Vagina (tissue), 2 donors: ENCODE measurements at places on chromosomes 4 and X. TPM values are rescaled to one million over a fixed set of nuclear protein-coding genes. Genes with fewer than 3 reads are reported as not detected.

GRCh38 chrX:54066841-54067240 is 22.6 kb upstream of the PHF8 start:
- no peak overlapping the region for H3K27ac ChIP-seq
- no peaks in the 10 kb centered on the region for H3K36me3 ChIP-seq
- H3K27me3 ChIP-seq = no peaks in the 10 kb centered on the region
- H3K4me1 ChIP-seq = no peaks in the 10 kb centered on the region

DNA sequence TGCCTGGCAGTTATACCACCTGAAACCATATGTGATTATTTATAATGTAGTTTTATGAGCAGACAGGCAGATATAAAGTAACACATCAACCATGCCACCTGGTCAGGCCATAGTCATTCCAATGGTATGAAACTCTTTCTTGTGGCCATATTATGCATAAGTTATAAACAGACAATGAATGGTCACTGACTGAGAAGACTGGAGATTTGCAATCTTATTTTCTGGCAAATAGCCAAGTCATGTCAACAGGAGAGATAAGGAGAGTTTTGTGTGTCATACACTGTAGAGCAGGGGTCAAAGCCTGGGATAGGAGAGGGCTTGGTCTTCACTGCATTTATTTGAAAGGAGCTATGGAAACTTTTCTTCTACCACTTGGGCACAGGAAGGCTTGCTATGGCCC is 29.5 kb downstream of the SORBS2 start:
- H3K4me1 ChIP-seq = no peaks in the 10 kb centered on the region
- no peak overlapping the region for H3K4me3 ChIP-seq

- H3K4me3 ChIP-seq = no peak overlapping the region
- no peaks in the 10 kb centered on the region for H3K36me3 ChIP-seq
- no peak overlapping the region for H3K27ac ChIP-seq
- H3K4me1 ChIP-seq = no peaks in the 10 kb centered on the region
- no peak for DNase-seq
Observed at GRCh38 chr4:74189331-74190043, 31.6 kb downstream of the MTHFD2L start.

DNA sequence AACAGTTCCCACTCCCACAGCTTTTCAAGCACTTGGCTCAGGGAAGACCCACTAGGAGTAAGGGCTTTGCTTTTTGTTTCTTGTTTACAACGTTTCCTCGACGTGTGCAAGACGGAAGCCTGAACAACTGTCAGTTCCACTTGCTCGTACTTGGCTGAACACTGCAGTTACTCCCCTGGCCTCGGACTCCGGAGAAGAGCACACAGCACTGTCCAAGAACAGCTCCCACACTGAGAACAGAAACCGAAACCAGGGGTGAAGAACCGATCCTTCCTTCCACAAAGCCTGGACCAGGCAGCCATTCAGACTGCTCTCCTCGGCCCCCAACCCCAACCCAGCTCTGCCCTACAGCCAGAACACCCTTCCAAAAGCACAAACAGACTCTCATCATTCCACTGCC is 25.5 kb downstream of the IRF2 start:
- peak overlapping the region; percentile 82 for H3K27ac ChIP-seq
- peak overlapping the region; percentile 34 for H3K4me3 ChIP-seq

GRCh38 chr4:83852085-83852451 is 316.2 kb downstream of the GPAT3 start:
- no peaks in the 10 kb centered on the region for H3K4me1 ChIP-seq
- H3K27ac ChIP-seq = no peak overlapping the region

DNA sequence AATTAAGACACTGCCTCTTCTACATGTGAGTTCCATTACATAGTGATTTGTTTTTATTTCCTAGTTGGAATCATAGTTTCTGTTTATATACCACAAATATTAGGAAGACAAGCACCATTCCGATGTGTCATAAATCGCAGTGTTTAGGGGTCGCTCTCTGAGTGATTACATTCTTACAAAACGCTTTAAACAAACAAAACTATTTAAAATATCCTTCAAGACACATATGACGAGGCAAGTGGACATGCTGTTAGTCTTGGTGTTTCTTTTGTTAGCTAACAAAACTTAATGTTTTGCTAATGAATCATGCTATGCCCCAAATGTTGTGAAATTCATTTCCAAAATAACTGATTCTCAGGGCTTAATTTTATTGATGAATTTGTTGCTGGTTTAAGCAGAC is 1219.3 kb upstream of the PRKX start:
- H3K36me3 ChIP-seq = no peaks in the 10 kb centered on the region
- H3K4me3 ChIP-seq = no peak overlapping the region
- H3K27ac ChIP-seq = no peak overlapping the region
- H3K27me3 ChIP-seq = no peaks in the 10 kb centered on the region

DNA sequence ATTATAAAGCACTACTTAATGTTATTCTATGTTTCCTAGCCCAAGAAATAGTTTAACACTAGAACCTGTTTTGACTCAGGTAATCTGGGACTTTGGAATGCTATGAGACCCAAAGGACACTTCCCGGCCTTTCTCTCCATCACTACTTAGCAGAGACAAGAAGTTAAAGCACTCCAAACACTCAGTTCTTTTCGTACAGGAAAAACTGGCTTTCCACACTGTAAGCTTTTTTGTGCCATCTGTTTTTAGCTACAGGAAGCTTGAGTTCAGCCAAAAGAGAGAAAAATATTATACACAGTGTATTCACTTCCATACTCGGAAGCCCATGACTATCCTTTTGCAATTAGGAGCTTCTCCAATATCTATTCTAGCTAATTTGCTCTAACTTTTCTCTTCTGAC is 7.9 kb upstream of the FGF13 start:
- no peak overlapping the region for H3K27ac ChIP-seq
- H3K27me3 ChIP-seq = no peaks in the 10 kb centered on the region
- no peak overlapping the region for H3K4me3 ChIP-seq
- no peaks in the 10 kb centered on the region for H3K4me1 ChIP-seq
- H3K36me3 ChIP-seq = no peaks in the 10 kb centered on the region
- DNase-seq = no peak

GRCh38 chr4:107997794-107998193 is 8.1 kb downstream of the HADH start:
- no peak for DNase-seq
- H3K27ac ChIP-seq = peak overlapping the region; percentile 70
- H3K4me3 ChIP-seq = no peak overlapping the region

- H3K4me1 ChIP-seq = no peaks in the 10 kb centered on the region
- no peaks in the 10 kb centered on the region for H3K27me3 ChIP-seq
- DNase-seq = no peak
- H3K4me3 ChIP-seq = no peak overlapping the region
- H3K27ac ChIP-seq = no peak overlapping the region
Observed at GRCh38 chr4:74451214-74451661, 6.3 kb downstream of the AREG start.

GRCh38 chr4:143618811-143619210 is 81.7 kb downstream of the FREM3 start:
- H3K27me3 ChIP-seq = no peaks in the 10 kb centered on the region
- no peak overlapping the region for H3K27ac ChIP-seq
- no peaks in the 10 kb centered on the region for H3K36me3 ChIP-seq
- no peaks in the 10 kb centered on the region for H3K4me1 ChIP-seq
- no peak for DNase-seq
- H3K4me3 ChIP-seq = no peak overlapping the region

GRCh38 chr4:174503079-174503715 is 19.1 kb downstream of the HPGD start:
- H3K36me3 ChIP-seq = no peaks in the 10 kb centered on the region
- peaks cover 8% of the 10 kb centered on the region for H3K4me1 ChIP-seq
- no peak overlapping the region for H3K4me3 ChIP-seq
- no peak overlapping the region for H3K27ac ChIP-seq

DNA sequence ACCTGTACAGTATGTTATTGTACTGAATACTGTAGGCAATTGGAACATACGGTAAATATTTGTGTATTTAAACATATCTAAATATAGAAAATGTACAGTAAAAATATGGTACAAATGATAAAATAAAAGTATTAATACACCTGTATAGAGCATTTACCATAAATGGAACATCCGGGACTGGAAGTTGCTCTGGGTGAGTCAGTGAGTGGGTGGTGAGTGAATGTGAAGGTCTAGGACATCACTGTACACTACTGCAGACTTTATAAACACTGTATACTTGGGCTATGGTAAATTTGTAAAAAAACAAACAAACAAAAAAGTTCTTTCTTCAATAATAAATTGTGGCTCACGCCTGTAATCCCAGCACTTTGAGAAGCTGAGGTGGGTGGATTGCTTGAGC is 52.4 kb upstream of the FHL1 start:
- no peak overlapping the region for H3K4me3 ChIP-seq

DNA sequence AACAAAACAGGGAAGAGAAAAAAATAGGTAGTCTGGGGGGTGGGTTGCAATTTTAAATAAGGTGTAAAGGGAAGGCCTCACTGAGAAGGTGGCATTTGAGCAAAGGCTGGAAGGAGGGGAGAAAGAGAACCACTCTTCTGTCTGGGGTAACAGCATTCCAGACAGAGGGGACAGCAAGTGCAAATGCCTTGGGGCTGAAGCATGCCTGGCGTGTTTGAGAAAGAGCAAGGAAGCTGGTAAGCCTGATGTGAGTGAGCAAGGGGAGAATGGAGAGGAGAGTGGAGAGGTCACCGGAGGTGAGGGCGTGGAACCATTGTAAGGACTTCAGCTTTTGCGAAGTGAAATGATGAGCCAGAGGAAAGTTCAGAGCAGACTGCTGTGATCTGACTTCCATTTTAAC is 19.7 kb upstream of the DOCK11 start:
- H3K27me3 ChIP-seq = no peaks in the 10 kb centered on the region
- no peaks in the 10 kb centered on the region for H3K36me3 ChIP-seq
- DNase-seq = no peak
- no peak overlapping the region for H3K27ac ChIP-seq
- no peaks in the 10 kb centered on the region for H3K4me1 ChIP-seq

DNA sequence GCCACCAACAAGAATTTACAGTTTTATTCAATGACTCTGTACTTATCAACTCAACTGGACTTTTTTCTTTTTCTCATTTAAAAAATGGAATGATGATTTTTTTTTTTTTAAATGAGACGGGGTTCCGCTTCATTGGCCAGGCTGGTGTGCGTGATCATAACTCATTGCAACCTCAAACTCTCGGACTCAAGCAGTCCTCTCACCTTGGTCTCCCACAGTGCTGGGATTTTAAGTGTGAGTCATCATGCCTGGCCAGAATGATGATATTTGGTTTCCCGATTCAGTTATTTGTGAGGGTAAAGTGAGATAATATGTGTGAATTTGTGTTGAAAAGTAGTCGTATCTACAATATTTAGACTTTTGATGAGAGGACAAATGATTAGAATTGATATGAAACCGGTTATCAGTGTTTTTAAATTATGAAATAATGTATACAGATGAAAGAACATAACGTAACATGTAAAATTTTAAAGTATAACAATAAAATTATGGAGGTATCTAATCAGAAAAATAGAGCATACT is 66.0 kb upstream of the UNC5C start:
- no peak for DNase-seq
- H3K4me1 ChIP-seq = no peaks in the 10 kb centered on the region
- no peaks in the 10 kb centered on the region for H3K27me3 ChIP-seq
- H3K27ac ChIP-seq = no peak overlapping the region
- no peak overlapping the region for H3K4me3 ChIP-seq

DNA sequence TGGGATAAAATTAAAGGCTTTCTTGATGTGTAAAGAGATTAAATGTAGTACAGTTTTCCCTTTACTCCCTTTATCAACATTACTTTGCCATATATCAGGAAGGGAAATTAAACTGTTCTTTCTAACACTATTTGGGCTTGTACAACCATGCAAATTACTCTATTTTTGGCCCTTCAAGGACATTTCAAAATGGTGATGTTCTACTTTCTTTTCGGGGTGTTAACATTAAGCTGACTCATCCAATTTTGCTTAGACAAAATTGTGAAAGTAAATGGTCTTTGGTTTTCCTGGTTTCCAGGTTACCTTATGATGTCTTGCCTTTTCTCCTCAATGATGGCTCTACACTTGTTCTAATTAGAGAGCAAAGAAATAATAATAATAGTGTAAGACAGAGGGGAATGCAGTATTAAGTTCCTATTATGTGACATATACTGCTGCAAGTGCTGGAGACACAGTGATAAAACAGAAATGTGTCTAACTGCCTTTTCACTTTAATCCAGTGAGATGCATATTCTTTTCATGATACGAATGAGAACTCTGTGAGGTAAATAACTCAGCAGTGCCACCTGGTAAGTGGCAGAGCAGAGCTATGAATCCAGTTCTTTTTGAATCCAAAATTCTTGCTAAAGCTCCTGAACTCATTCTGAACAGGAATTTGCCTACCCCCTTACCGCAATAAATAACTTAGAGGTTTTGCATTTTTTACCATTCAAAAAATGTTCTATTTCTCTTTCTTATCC is 35.7 kb upstream of the PDE5A start:
- H3K4me1 ChIP-seq = peaks cover 5% of the 10 kb centered on the region
- H3K27me3 ChIP-seq = no peaks in the 10 kb centered on the region
- no peak overlapping the region for H3K27ac ChIP-seq
- H3K4me3 ChIP-seq = no peak overlapping the region
- no peak for DNase-seq

The TLR10 gene
- total RNA-seq = not detected

The GPRIN3 gene
- total RNA-seq = 6.1 TPM

The RRAGB gene
- total RNA-seq = 16.5 TPM

The SPIN3 gene
- total RNA-seq = 12.8 TPM

The FRAS1 gene
- total RNA-seq = 8.8 TPM

The MAGEB6 gene
- not detected for total RNA-seq

The XPNPEP2 gene
- 22.3 TPM for total RNA-seq

The DOK7 gene
- 4.7 TPM for total RNA-seq

The UGT2A3 gene
- not detected for total RNA-seq

The PFKFB1 gene
- not detected for total RNA-seq
